ENCODE measurements at places on chromosomes 7 and 10.

DNA sequence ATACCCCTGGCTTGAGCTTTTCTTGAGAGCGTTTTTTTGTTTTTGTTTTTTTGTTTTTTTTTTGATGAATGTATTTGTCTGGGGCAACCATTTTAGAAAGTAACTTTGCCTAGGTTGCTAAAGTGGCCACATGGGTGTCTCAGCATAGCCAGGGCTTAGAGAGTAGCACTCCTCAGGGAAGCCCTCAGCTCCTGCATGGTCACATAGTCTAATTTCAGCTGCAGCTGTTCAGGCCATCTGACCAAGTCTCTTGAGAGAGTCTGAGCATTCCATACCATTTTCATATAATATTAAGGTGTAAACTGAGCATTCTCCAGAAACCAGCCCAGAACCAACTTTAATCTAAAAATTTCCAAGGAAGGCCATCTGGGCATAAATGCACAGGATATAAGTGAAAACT lies 186.4 kb downstream of the NPSR1 start:
- DNase-seq, result no peak

GRCh38 chr7:114214466-114214865 lies 200.1 kb upstream of the FOXP2 start:
- DNase-seq, result no peak

- DNase-seq, result no peak
Observed at GRCh38 chr7:67429735-67430134, 433.1 kb downstream of the TYW1 start.

DNA sequence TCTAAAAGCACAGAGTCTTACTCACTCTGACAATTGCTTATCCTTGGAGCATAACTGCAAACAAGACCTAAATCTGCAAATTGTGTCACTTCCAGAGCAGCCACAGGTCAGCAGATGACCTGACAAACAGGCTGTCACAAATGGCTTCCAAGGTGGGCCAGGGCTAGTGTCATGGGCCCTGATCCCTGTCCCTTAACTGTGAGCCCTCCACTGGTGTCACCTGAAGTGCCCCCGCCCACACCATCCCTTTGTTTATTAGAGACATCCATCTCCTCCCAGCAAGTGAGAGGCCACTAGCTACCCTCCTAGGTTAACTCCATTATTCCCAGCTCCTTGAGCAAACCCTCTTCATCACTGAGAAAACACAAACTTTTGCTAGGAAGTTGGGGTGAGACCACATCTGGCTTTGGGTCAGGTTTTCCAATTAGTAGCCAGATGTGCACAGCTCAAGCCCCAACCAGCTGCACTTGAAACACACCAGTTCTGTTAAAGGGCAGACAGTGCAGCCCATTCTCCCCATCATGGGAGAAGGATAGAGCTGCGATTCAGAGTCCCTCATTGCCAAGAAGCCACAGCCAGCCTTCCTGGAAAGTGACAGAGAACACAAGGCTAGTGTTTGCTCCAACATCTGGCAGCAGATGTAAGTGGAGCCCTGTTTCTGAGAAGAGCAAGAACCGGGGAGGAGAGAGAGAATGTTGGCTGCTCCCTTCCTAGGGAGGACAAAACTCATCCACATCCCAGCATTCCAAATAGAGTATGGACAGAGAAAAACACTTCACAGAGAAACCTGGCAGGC lies 75.7 kb upstream of the NANOS1 start:
- DNase-seq, result no peak

GRCh38 chr7:106864298-106865081 lies 592 bp upstream of the PIK3CG start:
- DNase-seq, result no peak

DNA sequence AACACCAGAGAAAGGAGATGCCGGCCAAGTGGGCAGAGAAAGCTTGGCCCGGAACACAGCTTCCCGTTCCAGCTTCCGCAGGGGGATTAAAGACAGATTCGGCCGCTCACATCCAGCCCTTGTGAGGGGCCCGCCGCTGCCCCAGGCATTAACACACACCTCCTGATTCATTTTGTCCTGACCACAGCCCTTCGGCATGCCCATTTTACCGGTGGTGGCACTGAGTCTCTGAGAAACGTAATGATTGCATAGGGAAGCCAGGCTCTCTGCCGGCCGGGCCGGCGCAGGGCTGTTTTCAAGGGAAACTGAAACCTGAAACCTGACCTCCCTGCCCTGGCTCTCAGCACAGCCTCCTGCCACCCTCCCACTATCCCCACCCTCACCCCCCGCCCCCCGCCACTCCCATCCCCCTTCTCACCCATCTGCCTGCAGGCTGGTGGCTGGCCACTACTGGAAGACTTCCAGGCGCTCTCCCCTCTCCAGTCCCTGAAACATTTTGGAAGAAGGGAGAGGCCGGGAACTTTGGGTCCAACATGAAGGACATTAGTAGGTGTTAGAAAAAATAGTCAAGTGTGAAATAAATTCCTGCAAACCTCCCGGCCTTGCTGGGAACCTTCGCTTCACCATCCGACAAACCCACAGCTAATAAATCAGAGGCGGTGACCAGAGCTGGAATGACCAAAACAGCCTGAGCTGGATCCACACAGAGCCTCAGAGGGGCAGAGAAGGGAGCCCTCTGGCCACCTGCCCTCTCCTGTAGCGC lies 83.5 kb upstream of the CUX1 start:
- no peak for DNase-seq

DNA sequence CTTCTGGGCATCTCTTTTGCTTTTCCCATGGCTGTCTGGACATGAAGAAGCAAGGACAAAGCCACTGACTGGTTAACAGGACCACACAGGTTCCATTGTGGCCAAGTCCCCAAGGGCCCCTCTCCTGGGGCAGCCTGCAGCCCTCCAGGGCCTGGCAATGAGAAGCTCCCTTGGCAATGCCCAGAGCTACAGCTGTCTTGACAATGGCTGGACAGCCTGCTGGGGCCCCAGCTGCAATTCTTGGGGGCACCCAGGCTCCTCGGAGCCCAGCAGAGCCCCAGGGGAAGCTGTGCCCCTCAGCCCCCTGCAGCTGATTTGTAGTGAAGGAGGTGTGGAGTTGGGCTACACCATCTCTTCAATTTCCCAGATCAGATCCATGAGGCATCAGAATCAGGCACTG lies 384.9 kb upstream of the PODXL start:
- no peak for DNase-seq

DNA sequence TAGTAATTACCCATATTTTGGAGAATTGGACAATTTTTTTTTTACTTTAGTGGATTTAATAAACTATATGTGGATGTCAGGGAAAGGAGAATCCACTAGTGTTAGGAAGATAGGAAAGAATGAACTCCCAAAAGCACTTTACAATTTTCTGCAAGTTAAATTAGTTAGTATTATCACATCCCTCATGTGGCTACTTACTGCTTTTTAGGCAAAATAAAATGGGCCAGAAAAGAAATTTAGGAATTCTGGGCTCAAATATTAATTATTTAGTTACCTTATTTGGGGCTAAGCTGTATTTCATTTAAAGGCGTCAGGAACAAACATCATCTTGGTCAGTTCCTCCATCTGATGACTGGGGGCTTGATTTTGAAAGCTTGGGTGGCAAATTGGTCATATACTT lies 4.8 kb upstream of the CUX1 start:
- no peak for DNase-seq

DNA sequence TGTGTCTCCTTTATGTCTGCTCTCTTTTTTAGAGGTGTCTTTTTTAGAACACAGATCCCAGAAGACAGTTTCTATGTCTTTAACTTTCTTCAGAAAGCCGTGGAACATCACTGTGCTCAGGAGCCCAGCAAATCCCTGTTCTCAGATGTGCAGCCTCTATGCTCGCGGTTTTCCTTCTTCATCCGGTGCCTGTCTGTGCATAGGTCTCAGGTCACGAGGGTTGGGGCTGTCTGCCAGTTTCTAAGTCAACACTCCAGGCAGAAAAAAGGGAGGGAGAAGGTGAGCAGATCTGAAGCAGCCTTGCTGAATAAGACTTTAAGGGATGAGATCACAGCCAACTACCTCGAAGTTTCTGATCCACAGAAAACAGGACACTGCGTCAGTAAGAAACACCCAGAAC lies 68.5 kb downstream of the CRTAC1 start:
- DNase-seq, result no peak

DNA sequence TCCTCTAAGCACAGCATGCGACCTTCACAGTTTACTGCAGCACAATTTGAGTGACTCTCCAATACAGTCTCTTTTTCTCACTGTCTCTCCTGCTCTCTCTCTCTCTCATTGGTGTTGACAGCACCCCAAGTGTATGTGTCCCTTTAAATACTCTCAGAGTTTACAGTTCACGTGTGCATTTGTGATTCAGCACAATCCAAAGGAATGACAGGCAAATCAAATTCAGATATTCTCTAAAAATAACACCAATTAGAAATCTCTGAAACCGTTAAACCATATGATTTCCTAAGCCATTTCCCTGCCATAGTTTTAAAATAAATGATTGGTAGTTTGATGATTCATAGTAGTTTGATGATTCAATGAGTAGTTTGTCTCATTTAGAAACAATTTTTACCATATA lies 104.0 kb upstream of the GAD2 start:
- DNase-seq, result no peak

GRCh38 chr7:134470864-134471263 lies 12.0 kb upstream of the AKR1B1 start:
- no peak for DNase-seq

GRCh38 chr10:55630491-55631056 lies 730.5 kb downstream of the ZWINT start:
- DNase-seq, result no peak

DNA sequence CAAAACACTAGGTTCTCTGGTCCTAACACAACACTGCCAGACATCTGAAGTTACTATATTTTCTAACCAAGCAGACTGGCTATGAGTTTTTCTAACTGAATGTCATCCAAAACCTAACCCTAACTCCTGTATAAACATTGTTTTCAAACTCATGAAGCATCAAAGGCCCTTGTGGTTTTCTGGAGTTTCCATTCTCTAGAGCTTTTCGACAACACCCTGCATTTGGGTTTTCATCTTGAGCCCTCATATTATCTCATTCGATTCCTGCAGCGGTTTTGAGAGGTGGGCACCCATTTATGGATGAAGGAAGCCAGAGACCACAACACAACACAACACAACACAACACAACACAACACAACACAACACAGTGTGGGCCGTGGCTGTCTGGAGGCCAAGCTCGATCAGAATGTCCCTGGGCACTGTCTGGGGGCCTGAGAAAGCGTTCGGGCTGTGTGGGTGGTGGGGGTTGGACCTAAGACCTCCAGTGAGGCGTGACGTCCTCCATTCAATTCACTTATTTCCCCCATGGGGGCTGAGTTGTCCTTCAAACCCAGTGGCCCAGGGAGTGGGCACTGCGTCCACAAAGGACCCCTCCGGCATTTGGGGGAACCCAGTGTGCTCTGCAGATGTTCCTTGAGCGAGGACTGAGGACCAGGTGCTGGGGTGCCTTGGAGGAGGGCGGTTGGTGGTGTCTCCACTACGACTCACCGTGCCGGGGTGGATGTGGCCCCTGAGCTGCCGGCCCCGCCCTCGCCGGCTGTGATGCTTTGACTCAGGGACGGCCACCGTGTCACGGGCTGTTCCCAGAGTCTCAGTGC lies 490.4 kb downstream of the DNAJB6 start:
- DNase-seq, result no peak

GRCh38 chr7:45176091-45176490 lies 18.5 kb downstream of the RAMP3 start:
- DNase-seq, result no peak

DNA sequence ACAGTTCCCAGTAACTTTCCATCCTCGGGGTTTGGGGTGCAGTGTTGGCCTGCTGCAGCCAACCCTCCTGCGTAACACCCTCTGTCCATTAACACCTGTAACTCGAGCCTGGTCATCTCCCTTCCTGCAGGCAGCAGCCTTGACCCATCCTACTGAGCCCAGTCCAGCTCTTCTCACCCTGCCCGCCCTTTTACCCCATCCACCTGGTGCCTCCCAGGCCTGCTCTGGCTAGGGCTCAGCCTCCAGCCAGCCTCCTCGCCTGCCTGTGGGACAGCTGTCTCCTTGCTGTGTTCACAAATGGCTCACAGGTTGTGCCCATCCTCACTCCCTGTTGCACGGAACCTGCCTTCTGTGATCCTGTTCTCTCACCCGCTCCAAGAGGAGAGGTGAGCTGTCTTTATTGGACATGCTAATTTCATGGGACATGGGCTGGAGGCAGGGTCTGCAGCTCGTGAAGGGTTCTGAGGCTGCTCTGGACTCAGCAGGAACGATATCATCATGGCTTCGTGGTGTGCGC lies 277.2 kb upstream of the TCERG1L start:
- DNase-seq, result no peak

GRCh38 chr7:37287131-37287855 lies 161.4 kb downstream of the ELMO1 start:
- no peak for DNase-seq

DNA sequence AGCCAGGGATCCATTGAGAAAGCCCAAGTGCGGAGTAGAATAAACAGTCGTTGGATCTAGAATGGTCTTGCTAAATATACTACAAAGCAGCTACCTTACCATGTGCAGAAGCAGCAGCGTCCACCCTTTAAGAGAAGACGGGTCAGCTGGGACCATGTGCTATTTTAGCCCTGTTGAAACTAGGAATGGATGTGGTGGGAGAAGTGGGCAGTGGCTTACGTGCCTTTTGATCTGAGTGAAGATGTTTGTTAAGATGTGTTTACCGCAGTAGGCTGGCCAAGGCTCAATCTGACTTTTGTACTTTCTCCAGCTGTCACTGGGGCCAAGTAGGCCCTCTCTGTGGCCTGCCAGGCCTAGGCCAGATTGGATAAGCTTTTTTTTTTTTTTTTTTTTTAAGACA lies 9.2 kb downstream of the HABP2 start:
- DNase-seq, result no peak

DNA sequence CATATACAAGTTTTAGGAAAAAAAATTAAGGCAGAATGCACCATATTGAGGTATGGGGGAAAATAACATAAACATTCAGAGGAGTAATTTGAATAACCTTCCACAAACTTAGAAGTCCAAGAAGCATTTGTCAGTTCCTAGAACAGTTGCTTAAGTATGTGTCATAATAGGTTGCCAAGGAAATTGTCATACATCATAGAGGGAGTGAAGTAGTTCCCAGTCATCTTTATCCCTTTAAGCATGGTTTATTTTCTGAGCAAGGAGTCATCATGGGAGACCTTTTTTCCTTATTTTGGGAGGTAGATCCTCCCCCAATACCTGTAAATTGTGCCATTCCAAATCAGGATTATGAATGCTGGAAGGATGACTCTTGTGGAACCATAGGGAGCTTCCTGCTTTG lies at the start of gene SSMEM1:
Gene SSMEM1 (plus strand): TSS at position 219 of the 400 bp plus-strand sequence. CDS start 51 bp downstream, at position 270.
- DNase-seq, result no peak

GRCh38 chr7:4054158-4054557 lies 627.9 kb upstream of the FOXK1 start:
- DNase-seq, result no peak

DNA sequence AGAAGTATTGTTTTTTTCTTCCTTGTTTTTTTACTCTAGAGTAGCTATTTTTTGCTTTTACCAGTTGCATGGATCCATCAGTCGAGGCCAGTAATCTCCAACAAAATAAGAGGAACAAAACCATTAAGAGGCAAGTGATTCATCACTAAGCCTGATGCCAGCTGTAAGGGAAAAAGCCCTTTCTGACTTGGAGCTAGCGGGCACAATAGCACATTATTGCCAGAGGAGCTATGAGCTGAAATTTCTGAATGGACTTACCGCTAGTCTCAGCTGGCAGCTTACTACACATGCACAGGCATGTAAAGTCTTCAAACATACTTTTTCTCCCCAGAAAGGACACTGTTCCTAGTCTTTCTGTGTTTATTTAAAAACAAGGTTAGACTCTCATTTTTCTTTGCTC lies 41.6 kb upstream of the PTPRZ1 start:
- no peak for DNase-seq

Measured in stimulated activated CD8-positive, alpha-beta memory T cell treated with anti-CD3 and anti-CD28 coated beads, Interleukin-7, amount 100 ng/mL, for 4 hours (primary cell).